ENCODE measurements at places on chromosomes 4 and X.

DNA sequence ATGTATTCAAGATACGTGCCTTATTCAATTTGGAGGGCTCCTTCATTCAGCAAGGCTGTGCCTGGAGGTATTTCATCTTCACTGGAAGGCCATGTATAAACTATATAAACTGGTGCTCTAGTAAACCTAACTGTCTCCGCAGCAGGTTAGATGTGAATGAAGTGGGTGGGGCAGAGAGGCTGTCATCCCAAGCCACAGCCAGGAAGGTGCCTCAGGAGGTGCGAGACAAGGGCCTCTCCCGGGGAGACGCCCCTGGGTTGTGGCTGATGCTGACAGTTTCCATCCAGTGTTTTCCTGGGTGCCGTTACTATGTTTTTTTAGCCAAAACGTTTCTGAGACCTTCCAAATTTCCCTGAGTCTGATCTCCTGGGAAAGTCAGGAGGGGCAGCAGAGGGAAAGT, 221.5 kb upstream of the RPL34 start:
- no peak for DNase-seq

DNA sequence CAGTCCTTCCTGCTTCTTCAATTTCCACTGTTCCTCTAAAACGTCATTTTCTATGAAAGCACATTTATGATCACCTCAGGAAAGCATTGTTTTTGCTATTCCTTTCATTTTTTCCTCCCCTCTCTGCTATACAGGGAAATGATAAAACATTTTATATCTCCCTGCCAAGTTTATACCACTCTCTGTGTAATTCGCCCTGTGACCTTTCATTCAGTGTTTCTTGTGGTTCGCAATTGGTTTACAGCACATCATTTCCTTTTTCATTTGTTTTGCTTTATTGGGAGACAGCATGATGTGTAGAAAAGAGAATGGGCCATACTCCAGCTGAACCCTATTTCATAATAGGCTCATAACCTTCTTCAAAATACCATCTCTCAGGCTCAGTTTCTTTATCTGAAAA, 99.9 kb upstream of the RAPGEF2 start:
- DNase-seq: no peak

DNA sequence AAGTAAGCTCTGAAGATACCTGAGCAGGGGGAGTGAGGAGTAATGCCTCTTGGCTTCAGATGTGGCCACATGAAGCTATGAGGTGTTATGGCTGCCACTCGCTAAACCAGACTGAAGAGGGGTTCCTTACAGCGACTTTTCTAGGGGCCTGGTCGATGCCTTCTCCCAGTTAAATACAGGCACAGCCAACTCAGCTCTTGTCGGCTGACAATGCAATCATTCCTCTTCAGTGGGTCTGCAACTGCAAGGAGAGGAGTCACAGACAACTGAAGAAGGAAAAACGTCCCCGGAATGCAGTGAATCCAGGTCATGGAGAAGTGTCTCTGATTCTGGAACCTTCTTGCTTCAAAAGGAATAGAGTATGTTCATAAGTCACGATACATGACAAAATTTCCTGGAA, 106.4 kb downstream of the RNF150 start:
- no peak for DNase-seq

- no peak for DNase-seq
Observed at GRCh38 chr4:67030636-67031035, 514.7 kb downstream of the CENPC start.

- DNase-seq: no peak
Observed at GRCh38 chrX:102697494-102697893, 14.8 kb upstream of the GPRASP2 start.

GRCh38 chr4:3112201-3112600, 37.7 kb downstream of the HTT start:
- DNase-seq: no peak

GRCh38 chrX:128458888-128459287, 406.7 kb upstream of the ACTRT1 start:
- no peak for DNase-seq

DNA sequence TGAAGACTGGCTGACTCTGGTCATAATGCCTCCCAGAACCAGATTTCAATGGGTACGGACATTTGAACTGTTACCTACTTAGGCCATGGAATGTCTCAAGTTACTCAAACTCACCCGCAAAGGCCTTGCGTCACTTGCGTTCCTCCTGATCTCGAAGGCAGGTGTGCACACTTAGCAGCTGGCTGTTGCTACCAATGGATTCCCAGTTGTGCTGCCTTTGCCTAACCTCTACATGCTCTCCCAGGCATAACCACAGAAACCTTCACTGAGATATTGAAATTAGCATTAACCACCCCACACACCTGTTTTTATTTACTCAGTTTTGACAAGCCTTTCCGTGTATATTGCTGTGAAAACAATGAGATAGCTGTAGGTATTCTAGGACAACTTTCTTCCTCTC, 2.8 kb downstream of the ERVMER34-1 start:
- DNase-seq: no peak

GRCh38 chr4:48100256-48100655, 33.8 kb downstream of the TXK start:
- DNase-seq: no peak

DNA sequence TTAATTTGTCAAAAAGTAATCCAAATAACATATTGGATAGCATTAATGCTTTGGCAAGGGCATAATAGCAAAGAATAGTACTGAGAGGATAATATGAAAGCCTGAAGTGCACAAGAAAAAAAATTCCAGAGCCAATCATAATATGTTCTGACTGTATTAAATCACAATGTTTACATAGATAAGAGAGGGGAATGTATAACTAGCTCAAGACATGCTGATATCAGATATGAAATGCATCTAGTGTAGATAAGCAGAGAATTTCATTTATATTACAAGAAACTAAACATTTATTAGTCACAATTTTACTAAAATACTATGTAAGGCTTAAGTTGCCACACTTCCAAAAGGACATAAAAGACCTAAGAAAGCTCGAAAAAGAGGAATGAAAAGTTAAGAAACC, 193.3 kb downstream of the BANK1 start:
- DNase-seq: no peak

DNA sequence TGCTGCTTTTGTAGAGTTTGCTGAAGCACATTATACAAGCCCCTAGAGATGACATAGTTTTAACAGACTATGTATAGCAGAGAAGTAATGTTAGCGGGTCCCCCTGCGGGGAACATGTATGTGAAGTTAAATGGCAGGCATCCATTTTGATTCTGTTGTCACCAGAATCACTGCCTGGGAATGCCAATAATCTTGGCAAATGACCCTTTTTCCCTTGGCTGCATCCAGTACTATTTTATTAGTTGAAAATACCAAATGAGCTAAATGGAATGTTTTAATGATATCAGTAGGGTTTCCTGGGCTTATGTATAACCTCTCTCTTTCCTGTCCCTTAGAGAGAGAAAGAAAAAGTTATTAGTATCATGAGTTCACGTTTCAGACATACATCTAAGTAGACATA, 93.6 kb downstream of the LIMCH1 start:
- DNase-seq: no peak

DNA sequence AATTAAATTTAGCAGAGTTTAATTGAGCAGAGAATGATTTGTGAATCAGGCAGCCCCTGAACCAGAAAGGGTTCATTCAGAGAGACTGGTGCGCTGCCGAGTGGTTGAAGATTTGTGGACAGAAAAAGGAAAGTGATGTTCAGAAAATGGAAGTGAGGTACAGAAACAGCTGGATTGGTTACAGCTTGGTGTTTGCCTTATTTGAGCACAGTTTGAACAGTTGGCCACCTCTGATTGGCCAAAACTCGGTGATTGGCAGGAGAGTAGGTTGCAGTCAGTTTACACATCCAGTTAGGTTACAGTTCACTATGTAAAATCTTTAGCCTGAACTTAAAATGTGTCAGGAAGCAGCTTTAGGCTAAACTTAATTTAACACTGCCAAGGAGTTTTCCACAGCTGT, 14.9 kb downstream of the MID1IP1 start:
- DNase-seq: no peak

GRCh38 chr4:74376888-74377483, 12.0 kb downstream of the EREG start:
- no peak for DNase-seq

- DNase-seq: no peak
Observed at GRCh38 chr4:172692701-172693100, 475.9 kb upstream of the GALNT7 start.

GRCh38 chrX:132443196-132444135, 45.4 kb downstream of the MBNL3 start:
- DNase-seq: no peak
